GM19239 (cell line): ENCODE measurements at places on chromosomes 13 and 19.
A peak's percentile ranks its signal among the peaks of the same experiment; 100 is the strongest.

GRCh38 chr13:93867481-93867880, 612.0 kb downstream of the DCT start:
- no peak for DNase-seq

DNA sequence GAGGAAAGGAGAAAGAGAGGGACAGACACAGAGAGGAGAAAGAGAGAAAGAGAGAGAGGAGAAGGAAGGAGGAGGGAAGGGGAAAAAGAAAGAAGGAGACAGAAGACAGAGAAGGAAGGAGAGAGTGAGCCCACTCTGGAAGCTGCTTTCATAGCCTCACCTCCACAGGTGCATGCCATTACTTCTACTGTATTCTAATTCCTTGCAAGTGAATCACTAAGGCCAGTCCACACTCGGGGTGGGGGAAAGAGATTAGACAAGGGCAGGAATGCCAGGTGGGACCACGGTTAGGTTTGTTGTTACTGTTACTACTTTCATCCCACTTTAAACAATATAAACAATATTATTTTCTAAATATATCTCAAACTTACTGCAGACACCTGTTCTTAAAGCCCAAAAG, 684.5 kb upstream of the ARGLU1 start:
- DNase-seq, result no peak

DNA sequence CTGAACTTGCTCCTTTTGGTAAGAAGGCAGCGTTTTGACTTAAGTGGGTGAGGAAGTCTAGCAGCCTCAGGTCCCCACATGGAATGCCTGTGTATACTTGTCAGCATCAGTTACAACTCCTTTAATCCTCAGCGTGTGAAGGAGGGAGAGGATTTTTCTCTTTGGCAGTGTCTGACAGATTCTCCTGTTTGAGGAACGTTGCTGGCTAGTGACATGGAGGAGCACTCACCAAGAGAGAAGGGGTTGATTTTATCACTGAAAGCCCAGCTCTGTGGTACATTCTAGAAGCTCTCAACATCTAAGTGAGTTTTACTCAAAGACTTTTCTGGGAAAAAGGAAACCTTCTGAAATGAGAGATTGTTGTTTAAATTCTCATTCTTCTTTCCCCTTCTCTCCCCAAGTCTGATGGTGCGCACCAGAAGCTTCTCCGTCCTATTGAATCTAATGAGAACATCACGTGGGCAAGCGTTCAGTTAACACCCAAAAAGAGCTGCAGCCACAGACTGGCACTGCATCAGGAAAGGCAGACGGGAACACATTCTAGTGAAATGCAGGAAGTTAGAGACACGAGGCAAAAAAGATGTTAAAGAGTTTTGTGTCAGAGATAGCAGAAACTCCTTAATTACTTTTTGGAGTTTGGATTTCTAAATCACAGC, 58.2 kb downstream of the GJA3 start:
- DNase-seq, result no peak

- no peak for DNase-seq
These were observed 73.8 kb downstream of the MAP4K1 start for GRCh38 chr19:38543807-38544568.

DNA sequence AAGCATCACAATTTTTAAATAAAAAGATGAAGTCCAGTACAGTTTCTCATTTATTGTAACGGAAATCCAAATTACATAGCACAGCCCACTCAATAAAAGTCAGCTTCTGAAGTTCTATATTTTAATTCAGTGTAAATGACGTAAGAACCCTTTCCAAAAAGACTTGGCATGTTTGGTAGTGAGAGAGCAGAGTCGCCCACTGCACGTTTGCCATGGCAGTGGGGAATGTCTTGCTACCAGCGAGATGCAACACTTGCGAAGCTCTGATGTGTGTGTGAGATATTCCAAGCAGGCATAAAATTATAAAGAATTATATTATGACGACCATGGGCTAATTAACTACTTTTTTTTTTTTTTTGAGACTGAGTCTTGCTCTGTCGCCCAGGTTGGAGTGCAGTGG, 190.1 kb downstream of the SLC7A1 start:
- DNase-seq, result no peak

GRCh38 chr19:58346961-58347929, 6.0 kb downstream of the A1BG start:
- peak; percentile 95 for DNase-seq

DNA sequence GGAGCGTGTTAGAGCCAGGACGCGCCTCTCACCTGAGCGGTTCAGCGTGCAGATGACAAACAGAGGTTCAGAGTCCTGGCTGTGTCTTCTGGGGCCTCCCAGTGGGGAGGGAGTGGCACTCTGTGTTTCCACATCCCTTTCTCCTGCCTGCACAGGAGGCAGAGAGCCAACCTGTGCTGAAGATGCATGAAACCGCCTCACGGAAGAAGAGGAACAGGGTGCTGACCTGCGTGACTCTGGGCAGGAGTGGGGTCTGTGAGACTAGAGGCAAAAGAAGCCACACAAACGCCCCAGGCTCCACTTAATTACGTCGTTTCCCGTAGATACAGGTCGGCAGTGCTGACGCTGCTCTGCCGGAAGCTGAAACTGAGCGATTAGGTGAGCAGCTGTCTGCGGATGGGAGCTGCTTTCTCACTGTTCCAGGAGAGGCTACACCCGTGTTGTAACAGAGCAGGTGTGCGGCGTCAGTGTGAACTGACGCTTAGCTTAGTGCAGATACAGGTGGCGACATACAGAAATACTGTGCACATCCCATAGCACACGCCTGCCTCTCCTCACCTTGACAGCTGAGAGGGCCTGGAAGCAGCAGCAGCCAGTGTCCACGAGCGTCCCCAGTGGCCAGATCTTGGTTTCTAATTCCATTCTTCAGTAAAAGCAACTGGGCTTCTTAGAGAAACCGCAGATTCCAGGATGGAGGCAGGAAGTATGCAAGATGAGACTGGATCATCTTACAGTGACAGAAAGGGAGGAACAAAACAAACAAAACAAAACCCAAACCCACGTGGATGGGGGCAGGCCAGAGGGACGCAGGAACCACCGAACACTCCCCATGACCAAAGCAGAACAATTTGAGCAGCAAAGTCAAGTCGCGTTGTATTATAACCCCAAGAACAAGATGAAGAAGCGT, 37.7 kb upstream of the MCF2L start:
- no peak for DNase-seq

- DNase-seq, result no peak
These were observed 132.9 kb upstream of the SERP2 start for GRCh38 chr13:44240611-44241145.

DNA sequence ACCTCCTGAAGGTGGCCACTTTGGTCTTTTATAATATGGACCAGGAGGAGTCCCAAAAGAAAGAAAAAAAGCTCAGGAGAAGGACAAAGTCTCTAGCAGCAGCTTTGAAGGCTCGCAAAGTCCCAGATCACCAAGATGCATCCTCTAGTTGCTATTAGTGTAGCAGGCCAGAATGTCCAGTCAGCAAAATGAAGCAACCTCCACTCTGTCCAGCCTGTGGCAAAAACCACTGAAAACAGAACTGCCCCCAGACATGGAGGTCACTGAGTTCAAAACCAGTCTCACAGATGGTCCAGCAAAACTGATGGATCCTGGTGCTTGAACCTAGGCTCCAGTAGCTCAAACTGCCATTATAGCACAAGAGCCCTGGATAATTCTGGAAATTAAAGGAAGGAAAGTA, 10.4 kb downstream of the LILRB4 start:
- no peak for DNase-seq

DNA sequence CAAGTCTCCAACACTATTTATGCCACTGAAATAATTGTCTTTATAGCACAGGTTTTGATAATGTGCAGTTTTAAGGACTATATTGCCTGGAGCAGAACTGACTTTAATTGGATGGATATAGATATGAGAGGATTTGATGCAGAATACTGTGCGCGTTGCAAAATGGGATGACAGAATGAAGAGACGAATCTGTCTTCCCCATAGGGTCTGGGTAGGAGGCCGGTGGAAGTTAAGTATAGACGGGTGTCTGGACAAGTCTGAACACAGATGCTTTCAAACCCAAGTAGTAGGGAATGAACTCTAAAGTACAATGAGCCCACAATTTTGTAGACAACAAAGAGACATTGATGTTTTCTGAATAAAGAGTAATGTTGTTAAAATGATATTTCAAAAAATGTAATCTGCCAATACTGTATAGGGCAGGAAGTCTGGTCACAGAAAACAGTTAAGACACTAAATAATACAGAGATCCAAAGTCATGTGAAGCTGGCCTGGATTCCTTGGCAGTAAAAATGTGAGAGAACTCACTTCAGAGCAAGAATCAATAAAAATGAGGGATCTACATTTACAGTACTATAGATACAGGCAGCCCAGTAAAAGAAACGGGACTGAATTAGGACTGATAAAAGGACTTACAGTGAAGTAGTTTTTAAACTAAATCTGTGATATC, 125.5 kb downstream of the ENOX1 start:
- no peak for DNase-seq

DNA sequence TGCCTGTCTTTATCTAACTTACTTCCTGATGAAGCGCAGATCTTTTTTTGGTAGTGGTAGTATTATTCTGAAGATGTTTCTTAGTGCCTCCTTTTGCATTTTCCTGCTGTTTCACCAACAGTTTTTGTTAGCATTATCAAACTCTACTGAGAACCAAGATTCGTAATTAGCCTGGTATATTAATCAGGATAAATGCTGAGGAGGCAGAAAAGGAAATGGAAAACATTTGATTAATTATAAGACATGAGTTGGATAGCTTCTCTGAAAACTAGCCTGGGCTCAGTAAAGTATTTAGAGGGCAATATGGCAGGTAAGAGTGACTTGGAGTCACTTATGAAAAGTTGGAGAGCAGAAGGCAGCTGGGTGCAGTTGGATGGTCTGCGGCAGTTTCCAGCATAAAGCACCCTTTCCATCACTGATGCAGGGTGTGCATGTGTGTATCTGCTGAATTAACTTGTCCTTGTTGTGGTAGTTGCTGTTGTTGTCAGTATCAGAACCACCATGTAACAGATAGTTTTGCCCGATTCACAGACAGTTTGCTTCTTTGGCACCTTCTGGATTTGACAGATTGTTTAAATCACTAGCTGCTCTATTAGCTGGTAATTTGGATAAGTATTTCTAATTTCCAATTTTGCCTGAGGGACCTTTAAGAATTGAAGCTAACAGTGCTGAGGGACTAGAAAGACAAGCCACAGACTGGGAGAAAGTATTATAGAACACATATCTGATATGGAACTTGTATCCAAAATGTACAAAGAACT, 6.9 kb upstream of the TNFRSF19 start:
- DNase-seq, result no peak

DNA sequence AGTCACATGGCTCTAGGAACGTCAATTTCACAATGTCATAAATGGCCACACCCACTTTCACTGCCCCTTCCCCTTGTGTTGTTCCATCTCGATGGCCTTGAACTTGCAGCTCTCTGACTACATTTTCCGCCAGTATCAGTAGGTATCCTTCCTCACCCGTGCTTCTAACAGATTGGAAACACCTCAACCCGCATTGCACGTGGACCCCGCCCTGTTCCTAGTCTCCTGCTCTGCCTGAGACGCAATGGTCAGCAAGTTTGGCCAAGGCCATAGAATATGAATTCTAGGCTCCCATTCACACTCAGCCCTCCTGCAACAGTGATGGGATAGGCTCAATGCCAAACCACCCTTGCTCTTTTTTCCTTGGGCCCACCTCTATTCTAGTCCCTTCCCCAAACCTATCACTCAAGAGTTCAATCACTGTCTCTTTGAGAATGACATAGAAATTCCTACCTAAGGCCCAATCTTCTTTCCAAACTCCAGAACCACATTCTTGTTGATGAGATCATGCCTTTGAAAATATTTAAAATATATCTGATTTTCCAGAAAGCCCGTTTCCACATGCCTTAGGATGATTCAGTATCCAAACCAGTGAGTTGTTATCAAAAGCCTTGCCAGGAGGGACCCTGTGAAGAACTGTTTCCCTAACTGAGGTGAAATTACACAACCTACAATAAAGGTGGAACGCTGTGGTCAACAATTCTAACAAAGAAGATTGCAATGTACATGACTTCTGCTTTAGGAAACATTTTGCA, 334.6 kb downstream of the MYO16 start:
- no peak for DNase-seq

DNA sequence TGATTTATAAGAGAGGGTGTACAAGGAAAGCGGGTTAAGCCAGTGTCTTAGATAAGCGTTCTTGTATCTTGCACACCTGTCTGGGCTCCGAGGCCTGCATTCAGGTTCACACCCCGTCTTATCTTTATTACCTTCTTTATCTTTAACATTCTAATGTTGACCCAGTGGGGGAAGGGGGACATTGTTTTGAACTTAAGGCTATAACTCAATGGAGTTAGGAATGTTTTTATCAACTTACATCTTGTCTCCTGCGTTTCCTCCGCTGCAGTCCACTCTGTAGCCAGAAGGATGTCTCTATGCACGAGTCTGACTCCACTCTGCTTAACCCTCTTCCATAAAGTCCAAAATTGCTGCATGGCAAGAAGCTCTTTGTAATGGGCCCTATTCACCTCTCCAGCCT, 71.2 kb downstream of the FGF9 start:
- DNase-seq, result no peak

DNA sequence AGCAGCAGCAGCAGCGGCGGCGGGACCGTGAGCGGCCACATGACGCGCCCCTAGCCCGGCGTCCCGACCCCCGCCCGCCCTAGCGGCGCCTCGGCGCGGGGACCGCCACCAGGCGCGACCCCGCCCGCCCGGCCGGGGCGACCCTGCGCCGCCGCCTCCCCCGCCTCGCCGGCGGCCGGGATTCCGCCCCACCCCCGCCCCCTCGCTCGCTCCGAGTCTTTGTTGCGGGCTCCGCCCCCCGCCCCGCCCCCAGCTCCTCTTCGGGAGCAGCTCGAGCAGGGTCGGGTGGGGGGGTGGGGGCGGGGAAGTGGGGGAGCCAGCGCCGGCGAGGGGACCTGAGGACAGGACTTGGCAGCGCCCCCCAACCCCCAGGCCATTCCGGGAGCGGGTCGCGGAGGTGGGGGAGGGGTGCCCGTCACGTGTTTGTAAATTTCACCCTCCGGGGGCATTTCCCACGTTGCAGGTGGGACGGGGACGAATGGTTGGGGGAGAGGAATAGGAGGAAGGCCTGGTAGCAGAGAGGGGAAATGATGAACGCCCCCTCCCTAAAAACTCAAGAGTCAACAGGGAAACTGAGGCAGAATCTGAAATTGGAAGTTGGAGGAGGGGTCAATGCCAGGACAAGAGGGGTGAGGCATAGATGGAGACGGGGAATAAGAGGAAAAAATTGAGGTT, at the start of gene OLFM2:
OLFM2 (minus strand) TSS at position 190 of the 675 bp plus-strand sequence; CDS start at position 41, 149 bp downstream.
- no peak for DNase-seq
